Left lobe of liver (tissue), 2 donors: ENCODE measurements at places on chromosomes 4 and X.

DNA sequence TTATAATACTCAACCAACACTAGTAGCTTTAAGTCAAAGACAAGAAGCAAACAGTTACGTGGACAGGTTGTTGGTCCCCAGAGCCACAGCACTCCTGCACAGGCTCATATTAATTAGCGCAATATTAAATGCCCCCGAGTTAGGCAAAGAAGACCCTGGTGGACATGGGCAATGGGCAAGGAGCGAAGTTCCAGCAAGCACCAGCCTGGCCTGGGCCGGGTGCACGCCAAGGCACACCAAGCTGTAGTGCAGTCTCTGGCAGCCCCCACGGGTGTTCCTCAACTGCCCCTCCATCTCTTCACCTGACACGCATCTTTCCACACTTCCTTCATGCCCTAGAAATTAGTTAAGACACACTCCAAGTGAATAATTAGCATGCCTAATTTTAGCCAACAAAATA, 20.1 kb downstream of the FAT1 start:
- DNase-seq = no peak

DNA sequence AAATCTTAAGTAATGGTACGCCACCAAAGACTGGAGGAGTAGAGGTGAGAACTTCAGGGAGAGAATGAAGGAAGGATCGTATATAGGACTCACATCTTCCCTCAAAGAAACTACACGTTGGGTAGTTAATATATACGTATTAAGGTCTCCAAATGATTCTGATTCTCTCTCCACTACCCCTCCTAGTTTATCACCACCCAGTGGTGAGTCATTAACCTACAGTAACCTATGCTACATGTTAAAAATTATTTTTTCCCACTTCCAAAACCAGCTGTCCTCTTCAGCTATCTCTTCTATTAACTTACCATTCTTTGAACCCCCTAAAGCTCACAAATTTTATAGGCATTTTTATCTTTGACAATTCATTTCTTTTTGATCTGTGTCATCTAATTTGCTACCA, 69.7 kb downstream of the RPS6KA6 start:
- no peak for DNase-seq

DNA sequence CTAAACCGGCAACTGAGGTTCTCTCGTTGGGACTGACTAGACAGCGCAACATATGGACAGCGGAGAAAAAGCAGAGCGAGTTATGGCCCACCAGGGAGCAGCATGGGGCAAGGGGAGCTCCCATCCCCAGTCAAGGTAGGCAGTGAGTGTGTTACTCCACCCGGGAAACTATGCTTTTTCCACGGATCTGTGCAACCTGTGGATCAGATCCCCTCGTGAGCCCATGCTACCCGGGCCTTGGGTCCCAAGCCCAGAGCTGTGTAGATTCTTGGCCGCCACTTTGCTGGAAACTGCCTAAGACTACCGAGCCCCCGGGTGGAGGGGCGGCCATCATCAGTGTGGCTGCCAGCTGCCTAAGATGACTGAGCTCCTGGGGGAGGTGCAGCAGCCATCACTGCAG, 140.9 kb downstream of the PAPSS1 start:
- DNase-seq = no peak

GRCh38 chr4:38869511-38869910, 1.9 kb downstream of the FAM114A1 start:
- no peak for DNase-seq

GRCh38 chr4:165385126-165385525, 6.3 kb downstream of the CPE start:
- DNase-seq = no peak

GRCh38 chr4:106893903-106894302, 142.2 kb downstream of the DKK2 start:
- no peak for DNase-seq

DNA sequence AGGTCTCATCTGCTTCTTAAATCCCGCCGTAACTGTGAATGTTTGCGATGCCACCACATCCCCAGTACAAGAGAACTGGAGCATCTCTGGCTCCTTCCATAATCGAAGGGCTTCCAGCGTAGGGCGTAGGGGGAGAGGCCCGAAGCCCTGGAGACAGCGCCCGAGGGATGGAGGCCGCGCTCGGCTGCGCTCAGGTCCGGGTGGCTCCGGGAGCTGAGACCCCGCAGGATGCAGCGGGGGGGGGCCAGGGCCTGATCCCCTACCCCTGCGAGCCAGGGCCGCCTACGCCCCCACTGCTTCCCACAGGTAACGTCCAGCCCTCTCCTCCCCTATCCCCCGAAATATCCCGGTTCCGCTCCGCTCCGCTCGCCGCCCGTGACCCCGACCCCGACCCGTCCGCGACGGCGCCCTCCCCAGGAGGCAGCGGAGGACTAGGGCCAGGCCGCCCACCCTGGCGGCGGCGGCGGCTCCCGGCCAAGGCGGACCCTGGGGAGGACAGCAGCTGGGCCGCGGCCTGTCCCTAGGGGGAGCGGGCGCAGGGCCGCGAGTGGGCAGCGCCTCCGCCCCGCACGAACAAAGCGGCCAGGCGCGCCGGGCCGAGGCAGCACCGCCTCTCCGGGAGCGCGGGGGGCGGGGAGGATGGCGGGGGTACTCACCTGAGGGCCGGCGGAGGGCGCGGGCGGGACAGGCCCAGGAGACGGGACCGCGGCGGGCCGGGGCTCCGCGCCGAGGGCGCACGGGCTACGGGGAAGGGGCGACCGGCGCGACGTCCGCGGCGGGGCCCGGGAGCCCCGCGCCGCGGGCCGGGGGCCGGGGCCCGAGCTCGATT, 723 bp downstream of the WDFY3 start:
- peak; percentile 55 for DNase-seq
